ENCODE measurements at places on chromosomes 13 and 19.

DNA sequence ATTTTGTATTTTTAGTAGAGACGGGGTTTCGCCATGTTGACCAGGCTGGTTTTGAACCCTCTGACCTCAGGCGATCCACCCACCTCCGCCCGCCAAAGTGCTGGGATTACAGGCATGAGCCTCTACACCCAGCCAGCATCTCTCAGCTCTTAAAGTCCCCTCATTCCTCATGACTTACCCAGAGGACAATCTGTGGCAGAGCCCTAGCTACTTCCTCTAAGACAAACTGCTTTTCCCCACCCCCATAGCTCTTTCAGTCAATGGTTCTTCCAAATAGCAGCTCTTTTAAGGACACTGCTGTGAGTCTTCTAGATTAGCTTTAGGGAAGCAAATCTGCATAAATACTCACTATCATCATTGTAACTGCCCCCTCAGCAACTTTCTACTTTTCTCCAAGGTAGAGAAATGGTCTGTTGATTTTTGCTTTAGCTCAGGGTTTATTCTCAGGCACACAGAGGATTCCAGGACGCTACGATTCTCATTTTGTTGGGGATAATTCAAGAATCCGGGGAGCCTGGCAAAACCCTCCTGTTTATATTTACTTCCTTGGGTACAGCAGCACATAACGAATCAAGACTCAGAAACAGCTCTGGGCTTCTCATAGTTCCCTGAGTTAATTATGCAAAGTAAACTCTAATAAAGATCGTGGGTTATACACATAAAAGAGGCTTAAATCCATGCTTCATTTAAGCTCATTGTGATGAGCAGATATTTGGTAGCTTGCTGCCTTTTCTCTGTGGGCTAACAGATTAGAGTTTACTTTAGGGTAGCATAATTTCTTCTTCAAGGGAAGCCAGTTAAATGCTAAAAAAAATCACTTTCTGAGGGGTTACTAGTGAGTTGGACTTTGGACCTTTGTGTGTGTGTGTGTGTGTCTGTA is 357.4 kb downstream of the TDRD3 start:
- no peak for DNase-seq

DNA sequence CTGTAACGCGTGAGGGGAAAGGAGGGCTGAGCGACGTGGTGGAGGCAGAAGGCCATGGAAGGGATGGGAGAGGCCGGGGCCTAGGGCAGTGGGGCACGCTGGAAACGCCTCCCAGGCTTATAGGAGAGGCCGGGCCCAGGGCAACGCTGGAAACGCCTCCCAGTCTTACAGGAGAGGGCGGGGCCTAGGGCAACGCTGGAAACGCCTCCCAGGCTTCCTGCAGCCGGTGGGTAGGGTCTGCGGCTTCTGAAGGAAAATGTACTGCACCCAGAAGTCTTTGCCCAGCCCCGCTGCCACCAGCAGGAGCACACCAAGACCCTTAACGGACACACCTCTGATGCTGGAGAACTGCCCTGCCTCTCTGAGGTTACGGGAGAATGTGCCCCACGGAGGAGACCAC is 9.1 kb downstream of the CACTIN start:
- DNase-seq = no peak

DNA sequence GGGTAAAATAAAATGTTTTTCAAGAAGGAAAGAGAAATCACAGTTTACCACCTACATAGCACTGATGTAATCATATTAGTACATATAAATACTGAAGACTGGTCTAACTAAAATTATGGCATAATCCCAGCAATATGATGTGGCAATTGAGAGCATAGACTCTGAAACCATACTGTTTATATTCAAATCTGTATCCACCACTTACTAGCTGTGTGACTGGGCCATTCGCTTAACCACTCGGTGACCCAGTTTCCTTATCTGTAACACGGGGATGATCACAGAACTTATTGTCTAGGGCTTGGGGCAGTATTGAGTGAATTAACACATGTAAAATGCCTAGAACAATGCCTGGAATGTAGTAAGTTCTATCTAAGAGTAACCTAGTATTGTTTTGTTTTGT is 13.1 kb upstream of the GTF3A start:
- no peak for DNase-seq

GRCh38 chr19:49594993-49595818 is 4.2 kb downstream of the PRR12 start:
- DNase-seq = no peak

DNA sequence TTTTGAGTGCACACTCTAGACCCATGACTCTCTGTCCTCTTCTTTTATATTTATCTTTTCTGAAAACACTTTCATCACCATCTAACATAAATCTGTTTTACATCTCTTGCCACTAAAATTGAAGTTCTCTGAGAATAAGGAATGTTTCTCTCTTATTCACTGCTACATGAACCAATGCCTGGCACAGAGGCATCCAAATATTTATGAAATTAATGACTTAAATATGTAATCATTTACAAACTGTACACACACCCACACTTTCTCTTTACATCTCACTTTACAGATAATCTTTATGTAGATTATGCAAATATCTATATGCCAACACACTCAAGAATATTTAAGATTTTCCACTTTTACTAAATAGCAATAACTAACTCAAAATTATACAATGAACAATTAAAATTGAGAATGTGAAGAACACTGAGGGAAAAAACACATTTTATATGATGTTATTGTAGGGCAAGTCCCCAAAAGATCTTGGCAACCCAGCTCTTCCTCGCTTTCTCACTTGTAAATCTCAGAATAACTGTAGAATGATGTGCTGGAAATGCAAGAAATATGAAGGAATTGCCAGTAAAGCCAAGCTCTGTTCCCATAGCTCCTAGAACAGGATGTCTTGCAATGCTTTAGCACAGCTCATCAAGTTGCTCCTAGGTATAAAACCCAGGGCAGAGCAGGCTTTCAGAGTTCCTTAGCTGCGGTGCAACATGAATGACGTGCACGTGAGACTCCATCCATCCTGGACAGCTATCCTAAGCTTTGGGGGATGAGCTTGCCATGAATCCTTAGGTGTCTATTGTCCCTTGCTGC is 50.7 kb downstream of the UGGT2 start:
- no peak for DNase-seq

DNA sequence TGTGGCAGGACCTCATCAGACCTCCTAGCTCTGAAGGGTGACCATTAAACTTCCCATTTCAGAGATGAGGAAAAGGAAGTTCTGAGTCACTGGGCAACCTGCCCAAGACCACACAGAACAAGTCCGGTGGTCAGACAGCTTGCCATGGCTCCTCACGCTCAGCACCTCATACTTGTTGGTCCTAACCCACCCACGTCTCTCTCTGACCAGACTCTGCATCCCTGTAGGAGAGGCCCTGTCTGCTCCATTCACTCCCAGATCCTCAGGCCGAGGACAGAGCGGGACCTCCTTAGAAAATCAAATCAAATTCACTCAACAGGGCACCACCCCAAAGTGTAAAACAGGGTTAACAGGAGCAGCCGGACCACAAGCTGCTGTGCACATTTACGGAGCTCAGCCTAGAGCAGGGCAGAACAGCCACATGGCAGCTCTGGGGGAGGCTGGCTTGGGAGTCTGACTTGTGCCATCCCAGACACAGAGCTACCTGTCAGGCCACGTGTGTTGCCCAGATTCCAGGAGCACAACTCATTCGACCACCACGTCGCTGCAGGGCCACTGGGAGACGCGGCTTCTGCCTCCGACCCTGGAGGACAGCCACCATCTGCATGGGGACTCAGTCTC is 1.7 kb downstream of the MIER2 start:
- DNase-seq = peak; percentile 98

- no peak for DNase-seq
Measured at GRCh38 chr13:95335667-95336066, 34.4 kb upstream of the ABCC4 start.

GRCh38 chr13:51950722-51951121 is 60.5 kb downstream of the ATP7B start:
- no peak for DNase-seq

Measured in fibroblast of mammary gland (primary cell).